ENCODE measurements at places on chromosomes 12 and 14.
A peak's percentile ranks its signal among the peaks of the same experiment; 100 is the strongest.

DNA sequence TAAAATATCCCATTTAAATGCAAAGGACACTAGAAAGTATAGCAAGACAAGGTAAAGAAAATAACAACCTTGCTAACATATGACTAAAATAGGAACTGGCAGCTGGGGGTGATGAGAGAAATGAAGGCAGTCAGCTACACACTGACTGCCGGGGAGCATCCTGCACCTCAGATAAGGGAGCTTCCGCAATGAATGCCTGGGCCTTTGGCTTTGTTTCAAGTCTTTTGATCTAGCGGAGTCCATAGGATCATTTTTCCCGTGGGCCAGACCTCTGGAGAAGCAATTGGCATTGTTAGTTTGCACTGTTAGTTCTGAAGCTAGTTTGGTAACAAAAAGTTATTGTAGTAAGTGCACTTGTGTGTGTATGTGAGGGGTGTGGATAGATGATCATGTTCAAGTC is 639.9 kb downstream of the DIO2 start:
- no peak for DNase-seq

DNA sequence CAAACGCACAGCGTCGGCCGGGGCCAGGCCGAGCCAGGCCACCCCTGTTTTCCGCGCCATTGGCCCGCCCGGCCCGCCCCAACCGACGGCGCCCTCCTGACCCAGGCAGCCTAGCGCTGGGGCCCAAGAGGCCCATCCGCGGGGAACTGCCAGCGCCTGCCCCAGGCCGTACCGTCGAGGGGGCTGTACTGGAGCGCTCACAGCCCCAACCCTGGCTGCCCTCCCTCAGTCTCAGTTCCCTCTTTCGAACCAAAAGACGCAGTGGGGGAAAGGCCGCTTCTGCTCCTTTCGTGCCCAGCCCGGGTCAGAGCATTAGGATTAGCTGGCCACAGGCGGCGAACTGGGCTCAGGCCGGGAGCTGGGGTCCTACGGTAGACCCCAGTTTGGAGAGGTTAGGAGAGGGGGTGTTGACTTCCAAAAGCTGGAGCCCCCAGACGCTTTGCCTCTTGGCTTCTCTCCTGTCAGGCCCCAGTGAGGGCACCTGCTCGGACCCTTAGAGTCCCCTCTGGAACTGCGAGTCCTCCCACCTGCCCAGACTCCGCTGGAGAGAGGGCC is 1.9 kb downstream of the NKX2-1 start:
- DNase-seq, result no peak

DNA sequence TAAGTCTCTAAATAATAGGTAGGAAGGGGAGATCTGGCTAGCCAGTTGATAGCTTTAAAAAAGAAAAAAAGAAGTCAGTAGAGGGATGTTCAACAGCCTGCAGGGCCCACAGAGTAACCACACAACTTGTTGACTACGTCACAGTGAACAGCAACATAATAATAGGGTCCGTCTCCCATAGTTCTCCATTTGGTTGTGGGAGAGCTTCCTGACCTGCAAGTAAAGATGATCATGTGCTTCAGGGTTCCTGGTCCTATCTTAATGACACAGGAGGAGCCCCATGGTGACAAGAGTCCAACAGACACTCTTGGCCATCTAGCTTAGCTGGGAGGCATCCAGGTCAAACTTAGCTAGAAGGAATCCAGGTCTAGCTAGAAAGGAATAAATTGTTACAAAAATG is 36.2 kb downstream of the FGD6 start:
- DNase-seq, result no peak

- no peak for DNase-seq
Observed at GRCh38 chr12:93757792-93758694, 80.9 kb downstream of the CRADD start.

GRCh38 chr14:95841668-95842067 is 35.0 kb upstream of the TUNAR start:
- DNase-seq, result no peak

GRCh38 chr12:128009108-128009507 is 257.9 kb upstream of the TMEM132C start:
- peak; percentile 47 for DNase-seq

GRCh38 chr14:35419429-35419841 is 14.9 kb upstream of the NFKBIA start:
- DNase-seq, result no peak

- DNase-seq, result no peak
Observed at GRCh38 chr12:53265783-53266182, 2.3 kb upstream of the ESPL1 start.

Measured in ELF-1 (cell line).